NCI-H146 (cell line): ENCODE measurements at places on chromosomes 7 and 10.
A peak's percentile ranks its signal among the peaks of the same experiment; 100 is the strongest.

DNA sequence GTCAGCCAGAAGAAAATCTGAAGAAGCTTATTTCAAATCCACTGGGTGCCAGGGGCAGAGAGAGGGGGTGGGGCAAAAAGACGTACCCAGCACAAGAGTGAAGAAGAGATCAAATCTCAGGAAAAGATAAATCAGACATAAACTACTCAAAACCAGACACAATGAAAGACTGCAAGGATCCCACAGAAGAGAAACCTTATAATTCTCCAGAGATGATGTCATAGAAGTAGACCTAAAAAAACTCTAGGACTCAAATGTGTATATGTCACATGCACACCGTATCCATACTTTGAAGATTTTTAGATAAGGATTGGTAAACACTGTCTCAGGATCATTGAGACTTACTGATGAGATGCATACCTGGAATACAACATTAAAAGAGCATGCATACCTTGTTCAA lies 98.5 kb upstream of the PIK3CG start:
- no peak for DNase-seq

GRCh38 chr7:117123311-117123926 lies 170.1 kb downstream of the ST7 start:
- no peak for DNase-seq

DNA sequence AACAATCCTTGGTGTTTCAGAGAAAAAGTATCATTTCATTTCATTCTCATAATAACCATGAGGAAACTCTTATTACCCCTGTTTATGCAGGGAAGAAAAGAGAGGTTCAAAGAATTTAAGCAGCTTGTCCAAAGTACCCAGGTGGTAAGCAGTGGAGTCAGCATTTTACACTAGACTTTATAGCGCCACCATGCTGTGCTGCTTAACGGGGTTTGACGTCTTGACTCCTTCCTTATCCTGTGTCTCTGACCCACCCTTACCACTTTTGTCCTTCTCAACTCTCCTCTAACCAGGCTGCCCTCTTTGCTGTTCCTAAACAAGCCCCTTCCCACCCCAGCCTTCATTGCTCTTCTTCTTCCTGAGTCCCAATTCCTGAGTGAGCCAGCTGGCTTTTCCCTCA lies 117.0 kb upstream of the AHR start:
- DNase-seq = no peak

DNA sequence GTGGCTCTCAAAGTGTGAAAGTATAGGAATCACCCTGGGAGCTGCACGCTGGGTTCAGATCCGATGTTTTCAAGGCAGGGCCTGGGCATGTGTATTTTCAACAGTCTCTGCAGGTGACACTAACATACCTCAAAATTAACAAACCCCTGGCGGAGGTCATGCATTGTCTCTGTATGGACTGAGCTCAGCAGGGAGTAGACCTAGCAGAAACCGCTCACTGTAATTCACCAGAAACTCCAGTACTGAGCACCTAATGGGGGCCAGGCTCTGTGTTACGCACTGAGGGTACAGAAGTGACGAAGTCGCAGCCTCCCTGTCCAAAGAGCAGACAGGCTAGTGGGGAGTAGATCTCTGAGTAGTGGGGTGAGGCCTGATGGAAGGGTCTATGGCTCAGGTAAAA lies 5.6 kb downstream of the STRA8 start:
- DNase-seq = peak; percentile 63
